Cardiac fibroblast (primary cell): ENCODE measurements at places on chromosomes 12 and 14.

- no peak for DNase-seq
Observed at GRCh38 chr14:62943202-62943601, 102.1 kb downstream of the KCNH5 start.

GRCh38 chr12:51907083-51907855 lies at the start of gene ACVRL1:
ACVRL1 (plus strand) TSS chr12:51907504; CDS start chr12:51912475, 4,971 bp downstream.
- DNase-seq, result peak; percentile 60

- DNase-seq, result no peak
Observed at GRCh38 chr12:98719515-98720504, 74.7 kb downstream of the APAF1 start.

GRCh38 chr12:32476446-32476845 lies 77.1 kb downstream of the FGD4 start:
- DNase-seq, result no peak

DNA sequence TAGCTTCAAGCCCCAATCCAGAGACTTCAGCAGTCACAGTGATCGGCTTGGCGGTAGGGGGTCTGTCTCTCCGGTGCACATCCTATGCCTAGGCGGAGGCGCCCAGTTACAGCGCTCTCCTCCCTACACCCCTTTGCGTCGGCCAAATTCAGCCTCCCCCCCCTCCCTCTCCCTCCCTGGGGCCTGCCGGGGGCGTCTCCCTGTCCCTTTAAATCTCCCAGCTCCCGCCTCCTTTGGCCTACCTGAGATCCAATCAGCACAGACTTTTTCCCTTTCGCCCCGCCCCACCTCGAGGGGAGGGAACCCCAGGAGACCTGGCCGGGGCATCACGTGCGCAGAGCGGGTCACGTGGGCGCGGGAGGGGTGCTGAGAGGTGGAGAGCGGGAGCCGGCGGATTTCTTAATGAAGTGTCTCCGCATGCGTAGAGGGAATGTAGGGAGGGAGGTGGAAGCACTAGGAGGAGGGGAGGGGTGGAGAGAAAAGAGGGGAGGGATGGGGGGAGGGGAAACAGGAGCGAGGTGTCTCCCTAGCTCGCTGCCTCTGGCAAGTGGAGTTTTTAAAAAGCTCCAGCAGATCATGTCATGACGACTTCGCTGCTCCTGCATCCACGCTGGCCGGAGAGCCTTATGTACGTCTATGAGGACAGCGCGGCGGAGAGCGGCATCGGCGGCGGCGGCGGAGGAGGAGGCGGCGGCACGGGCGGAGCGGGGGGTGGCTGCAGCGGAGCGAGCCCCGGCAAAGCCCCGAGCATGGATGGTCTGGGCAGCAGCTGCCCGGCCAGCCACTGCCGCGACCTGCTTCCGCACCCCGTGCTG lies at the start of gene HOXC13:
TSS of gene HOXC13 (plus strand) at position 506 of the 815 bp plus-strand sequence. CDS start at position 582, 76 bp downstream.
- peak; percentile 7 for DNase-seq

- DNase-seq, result peak; percentile 92
Observed at GRCh38 chr14:51651388-51652167, at the start of gene FRMD6. FRMD6 (plus strand) TSS chr14:51651910; CDS start chr14:51689837, 37,927 bp downstream.

DNA sequence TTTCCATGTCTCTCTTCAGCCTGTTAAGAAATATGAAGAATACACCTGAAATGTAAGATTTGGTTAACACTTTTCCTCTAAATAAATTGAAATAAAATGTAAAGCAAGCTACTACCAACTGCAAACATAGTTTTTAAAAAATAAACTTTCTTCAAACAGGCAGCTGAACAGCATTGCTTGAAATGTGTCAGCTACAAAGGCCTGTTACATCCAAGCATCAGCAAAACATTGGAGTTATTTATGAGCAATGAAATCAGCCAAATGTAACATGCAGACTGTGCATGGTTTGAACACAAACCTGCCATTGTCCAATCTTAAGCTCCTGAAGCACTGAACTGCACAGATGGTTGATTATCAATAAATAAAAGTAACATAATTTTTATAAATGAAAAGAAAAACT lies 291.3 kb downstream of the ACSS3 start:
- DNase-seq, result no peak

DNA sequence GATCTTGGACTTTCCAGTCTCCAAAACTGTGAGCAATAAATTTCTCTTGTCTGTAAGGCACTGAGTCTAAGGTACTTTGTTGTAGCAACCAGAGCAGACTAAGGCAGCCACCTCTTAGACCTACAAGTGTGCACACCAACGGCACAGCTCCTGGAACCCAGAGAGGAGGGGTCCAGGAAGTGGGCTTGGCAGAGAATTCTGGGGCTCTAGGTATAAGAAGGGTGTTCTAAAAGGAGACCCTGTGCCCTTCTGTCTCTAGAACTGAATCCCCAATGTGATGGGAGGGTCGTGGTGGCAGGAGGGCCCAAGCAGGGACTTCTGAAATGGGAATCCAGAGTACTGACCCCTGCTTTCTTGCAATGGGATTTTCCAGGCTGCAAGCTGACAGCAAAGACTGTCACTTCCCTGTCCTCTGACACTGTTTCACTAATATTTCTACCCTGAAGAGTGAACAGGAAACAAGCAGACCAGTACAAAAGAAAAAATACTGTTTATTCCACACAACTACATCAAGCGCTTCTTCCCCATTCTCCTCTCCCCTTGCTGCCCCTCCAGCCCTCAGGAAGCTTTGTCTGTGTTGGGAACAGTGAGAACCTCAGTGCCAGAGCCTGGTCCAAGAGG lies 13.6 kb upstream of the TFCP2 start:
- no peak for DNase-seq

- no peak for DNase-seq
Observed at GRCh38 chr14:36997843-36998242, 174.6 kb downstream of the SLC25A21 start.

GRCh38 chr14:55341781-55342180 lies 69.8 kb downstream of the ATG14 start:
- no peak for DNase-seq

DNA sequence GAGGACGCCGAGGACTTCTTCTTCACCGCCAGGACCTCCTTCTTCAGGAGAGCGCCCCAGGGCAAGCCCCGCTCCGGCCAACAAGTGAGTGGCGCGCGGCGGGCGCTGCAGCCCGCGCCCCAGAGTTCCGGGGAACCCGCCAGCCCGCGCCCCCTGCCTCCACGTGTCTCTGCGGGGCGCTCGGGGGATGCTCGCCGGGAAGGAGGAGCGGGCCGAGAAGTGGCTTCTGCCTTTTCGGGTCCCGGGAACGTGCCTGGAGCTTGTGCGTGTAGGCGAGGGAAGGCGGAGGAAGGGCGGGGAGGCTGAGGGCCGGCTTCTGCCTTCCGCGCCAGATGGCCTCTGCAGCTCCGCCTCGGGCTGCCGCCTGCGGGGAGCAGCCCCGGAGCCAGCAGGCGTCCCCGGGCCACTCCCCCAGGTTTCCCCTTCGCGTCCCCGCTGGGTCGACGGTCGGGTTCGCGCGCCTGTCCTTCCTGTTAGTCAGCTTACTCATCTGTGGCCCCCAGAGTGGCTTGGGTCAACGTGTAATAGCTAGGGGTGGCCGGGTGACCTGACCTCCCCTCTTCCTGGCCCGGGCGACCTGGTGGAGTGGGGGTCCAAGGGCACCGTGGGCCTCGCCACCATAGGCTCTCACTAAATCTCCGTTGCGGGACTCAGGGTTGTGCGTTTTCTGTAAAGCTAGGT lies 505 bp downstream of the RASSF3 start:
- DNase-seq, result peak; percentile 61

DNA sequence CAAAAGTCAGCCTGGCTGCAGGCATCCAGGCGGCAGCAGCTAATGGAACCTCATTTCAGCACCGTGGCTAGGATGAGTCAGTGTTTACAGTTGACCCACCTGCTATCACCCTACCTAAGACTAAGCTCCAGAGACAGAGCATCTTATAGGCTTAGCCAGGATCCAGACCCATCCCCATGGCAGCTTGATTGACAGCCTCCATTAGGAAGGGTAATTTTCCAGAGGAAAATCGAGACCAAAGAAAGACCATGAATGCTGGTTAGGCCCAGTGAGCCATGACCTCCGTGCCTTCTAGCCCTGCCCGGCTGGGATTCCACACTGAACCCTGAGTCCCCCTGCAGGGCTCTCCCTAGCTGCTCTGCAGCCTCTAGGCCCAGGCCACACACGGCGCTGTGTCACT lies 38.7 kb downstream of the TUNAR start:
- DNase-seq, result no peak

GRCh38 chr12:77062846-77063461 lies 2.4 kb downstream of the E2F7 start:
- peak; percentile 75 for DNase-seq

DNA sequence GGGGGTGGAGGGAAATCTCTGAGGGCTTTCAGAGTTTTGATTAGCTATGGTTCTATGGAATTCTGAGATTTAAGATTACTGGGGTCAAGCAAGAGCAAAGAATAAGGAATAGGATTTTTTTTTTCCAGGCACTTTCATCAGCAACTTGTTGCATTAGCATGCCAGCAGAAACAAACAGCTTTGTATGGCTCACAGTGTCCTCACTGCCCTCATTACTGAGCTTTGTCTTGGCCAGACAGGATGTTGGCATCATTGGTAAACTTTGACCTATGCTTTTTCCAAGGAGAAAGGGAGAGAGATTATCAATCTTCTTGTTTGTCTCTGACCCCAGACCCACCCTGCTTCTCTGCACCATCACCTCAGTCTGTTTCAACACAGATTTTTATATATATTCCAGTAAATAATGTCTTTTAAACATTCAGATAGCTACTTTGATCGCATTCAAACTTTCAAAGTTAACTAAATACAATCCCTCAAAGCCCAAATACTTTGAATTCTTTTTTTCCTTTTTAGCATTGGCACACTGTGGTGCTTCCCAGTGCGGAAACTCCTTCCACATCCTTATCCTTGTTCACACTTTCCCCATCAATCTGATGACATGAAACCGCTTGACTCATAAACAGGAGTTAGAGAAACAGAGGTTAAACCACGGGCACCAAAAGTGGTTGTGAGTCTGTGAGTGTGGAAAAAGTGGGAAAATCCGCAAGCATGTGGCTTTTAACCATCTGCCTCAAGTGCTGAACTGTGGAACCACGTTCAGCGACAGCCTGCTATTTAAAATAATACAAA lies 282.2 kb upstream of the FAR2 start:
- no peak for DNase-seq

DNA sequence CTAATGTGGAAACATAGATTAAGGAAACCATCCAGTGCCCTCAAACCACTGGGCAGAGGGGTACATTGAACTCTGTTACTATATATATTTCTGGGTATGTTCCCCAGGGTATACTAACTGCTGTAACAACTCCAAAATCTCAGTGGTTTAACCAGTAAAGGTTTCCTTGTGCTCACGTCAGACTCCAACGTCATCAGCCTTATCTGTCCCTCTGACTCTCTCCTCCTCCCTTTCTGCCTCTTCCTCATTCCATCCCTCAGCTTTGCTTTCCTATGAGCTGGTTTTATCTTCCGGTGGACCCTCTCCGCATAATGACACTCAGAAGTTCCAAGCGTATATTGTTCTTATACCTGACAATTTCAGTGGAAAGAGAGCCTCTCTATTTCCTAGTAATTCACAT lies 21.2 kb upstream of the SMCO2 start:
- peak; percentile 37 for DNase-seq

GRCh38 chr12:67428431-67428830 lies 159.3 kb downstream of the CAND1 start:
- no peak for DNase-seq

- DNase-seq, result no peak
Observed at GRCh38 chr12:116164250-116165035, 113.0 kb downstream of the MED13L start.

DNA sequence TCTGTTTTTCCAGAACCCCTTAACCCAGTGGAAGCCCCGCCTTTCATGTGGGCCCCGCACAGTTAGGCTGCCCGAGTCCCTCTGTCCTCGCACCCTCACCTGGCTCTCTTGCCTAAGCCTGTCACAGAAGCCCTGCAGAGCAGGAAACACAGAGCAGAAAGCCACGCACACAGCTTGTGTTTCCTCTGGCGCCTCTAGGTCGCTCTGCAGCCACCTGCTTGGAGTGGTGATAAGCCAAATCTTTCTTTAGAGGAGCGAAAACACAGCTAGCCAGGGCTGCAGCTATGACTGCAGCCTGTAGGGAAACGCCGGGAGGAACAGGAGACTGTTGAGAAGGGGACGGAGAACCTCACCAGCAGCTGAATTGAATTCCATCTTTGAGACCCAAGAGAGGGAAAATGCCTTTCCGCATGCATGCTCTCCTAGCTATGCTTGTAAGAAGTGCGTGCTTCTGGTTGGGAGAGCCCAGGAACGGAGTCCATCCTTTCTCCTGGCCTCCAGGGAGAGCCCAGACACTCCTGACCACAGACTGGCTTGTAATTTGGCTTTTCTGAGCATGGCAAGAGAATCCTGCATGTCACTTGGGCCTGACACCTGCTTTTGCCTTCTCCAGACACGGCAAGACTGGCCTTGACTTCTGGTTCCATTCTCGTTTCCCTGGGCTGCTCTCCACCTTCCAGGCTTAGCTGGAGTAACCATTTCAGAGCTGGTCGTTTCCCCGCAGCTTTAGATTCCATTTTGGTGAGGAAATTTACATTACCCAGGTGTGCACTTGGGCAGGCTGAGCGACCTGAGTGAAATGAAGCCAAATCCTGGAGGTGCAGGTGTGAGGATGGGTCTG lies 301.6 kb downstream of the CACNA1C start:
- no peak for DNase-seq

- DNase-seq, result no peak
Observed at GRCh38 chr14:103230021-103230420, 104.0 kb upstream of the EIF5 start.
